ENCODE measurements at places on chromosomes 12 and 14.

DNA sequence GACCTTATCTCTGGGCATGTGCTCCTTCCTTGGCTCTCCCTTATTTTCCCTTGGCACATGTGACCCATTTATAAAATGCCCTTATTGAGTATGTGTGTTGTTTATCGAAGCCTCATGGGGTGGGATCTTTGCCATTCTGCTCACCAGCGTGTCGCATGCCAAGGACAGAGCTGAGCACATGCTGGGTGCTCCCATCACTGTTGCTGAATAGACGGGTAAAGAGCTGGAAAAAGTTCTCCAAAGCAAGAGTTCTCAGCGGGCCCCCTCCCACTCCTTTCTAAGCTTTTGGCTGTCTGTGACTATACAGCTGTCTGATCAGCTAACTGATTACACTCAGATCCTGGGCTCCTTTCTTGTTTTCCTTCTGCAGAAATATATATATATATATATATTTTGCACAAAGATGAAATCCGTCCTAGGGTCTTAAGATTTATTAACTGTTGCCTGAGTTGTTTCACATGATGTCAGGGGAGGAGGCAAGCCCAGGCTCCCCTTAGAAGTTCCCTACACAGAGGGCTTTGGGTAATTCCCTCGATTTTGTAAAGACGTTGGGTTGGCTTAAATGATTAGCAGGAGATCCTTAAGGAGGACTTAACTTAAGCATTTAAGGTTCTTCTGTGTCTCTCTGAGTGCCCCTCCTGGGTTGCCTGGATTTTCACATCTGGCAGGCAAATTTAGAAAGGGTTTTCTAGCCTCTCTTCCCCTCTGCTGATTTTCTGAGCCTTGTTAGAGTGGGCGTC is 71.6 kb downstream of the TMEM132C start:
- DNase-seq, result no peak

DNA sequence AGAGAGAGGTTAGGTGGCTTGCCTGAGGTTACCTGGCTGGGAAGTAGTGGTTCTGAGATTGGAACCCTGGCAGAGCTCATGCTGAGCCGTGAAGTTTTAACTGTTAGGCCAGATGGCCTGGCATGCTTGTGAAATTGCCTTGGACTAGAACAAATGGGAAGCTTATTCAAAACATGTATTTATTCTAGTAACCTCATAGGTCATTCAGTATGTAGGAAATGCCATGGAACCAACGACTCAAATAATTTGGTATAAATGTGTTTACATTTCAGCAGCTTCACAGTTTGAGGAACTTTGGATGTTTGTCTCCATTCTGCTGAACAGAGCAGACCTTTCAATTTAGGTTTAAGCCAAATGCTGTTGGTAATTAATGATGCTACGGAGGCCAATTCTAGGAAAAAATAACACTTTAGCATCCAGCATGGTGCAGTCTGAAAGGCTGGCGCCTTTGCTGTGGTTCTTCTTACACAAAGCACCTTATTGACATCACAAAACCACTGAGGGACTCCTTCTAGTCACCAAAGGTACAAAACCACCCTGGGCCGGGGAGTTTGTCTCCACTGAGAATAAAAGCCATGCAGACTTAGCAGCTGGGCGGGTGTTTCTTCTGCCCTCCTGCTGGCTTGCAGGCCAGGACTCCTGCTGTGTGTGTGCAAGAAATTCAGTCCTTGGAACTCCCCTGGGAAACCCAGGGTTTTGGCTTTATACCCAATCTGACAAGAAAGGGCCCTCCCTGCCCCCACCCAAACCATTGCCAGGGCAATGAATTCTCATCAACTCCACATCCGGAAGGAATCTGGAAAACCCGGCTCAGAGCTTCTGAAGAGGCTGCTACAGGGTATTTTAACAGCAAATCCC is 64.2 kb downstream of the ELK3 start:
- peak; percentile 14 for DNase-seq

- no peak for DNase-seq
Measured at GRCh38 chr14:94303111-94303510, 10.0 kb upstream of the SERPINA10 start.

DNA sequence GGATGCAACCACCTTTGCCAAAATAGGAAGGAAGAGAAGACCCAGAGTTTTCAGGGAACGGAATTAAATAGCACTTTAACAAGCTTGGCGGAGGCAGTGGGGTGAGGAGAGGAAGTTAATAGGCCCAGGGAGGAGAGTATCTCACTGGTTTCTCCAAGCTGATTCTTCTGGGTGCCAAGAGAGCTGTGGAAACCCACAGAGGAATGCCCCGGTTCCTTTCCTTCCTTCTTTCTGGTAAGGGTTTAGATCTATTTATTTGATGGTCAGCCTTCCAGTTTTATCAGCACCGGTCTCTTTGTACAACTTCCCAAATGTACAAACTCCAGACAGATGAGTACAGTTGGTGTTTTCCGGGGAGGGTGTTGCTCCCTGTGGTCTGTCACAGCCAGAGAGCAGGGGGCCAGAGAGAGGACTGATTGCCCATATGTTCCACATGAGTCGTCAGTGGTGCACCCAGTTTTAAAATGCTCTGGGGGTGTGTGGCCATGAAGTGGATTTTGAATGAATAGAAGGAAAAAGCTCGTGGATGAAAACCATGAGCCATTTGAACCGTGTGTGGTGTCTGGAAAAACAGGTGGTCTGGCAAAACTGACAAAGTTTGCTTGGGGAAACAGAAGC is 26.6 kb downstream of the PRKCH start:
- DNase-seq, result no peak

Data from NCI-H2081 (cell line).